ENCODE measurements at places on chromosomes 6 and 20.

DNA sequence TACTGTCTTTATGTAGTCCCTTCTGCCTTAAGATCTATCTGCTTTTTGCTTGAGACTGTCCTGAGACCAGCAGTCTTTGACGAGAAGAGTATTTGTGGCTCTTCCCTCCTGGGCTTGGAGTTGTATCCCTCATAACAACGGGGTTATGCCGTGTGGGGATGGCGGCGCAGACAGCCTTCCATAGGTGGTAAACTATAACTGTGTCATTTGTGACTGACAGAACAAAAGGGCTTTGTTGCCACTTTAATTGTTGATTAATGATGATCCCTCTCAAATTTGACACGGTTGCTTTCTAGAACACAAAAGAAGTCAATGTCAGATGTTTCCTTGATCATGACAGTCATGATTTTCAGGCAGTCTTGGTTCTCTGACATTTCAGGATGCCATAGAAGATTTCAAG, 196.6 kb downstream of the JARID2 start:
- DNase-seq, result no peak

DNA sequence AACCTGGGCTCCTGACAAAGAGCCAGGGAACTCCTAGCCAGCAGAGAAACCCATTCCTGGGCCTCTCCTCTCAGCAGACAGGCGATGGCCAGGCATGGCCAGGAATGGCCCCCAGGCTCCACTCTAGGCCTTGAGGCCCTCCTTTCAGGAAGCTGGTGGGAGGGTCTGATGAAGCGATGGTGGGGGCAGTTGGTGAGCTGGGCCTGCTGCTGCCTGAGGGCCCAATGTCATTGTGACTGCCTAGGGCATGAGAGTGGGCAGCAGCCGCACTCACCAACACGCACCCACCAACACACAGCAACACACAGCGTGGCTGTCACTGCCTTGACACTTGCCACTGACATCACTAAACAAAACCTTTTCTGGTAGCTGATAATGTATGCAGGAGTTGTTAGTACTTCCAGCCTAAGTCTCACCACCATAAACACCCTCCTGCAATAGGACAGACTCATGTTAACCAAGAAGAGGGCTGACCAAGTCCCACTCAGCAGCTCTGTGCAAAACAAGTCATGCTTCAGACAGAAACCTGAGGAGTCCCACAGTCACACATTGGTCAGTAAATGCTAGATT, 69.3 kb downstream of the ABHD12 start:
- DNase-seq, result no peak

DNA sequence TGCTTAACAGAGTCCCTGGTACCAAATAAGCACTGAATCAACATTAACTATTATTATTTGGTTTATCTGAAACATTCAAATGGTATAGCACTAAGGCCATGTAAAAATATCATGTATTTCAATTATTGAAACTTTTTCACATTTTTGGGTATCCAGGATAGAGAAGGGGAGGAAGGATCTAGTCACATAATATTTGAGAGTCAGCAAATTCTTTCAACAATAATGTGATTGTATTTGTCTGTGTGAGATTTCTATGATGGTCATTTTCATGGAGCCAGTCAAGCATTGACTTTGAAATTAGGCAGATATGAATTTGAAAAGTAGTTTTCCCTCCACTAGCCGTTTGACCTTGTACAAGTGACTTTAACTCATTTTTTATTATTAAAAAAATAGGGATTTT, 67.9 kb downstream of the LAMA2 start:
- DNase-seq, result no peak

DNA sequence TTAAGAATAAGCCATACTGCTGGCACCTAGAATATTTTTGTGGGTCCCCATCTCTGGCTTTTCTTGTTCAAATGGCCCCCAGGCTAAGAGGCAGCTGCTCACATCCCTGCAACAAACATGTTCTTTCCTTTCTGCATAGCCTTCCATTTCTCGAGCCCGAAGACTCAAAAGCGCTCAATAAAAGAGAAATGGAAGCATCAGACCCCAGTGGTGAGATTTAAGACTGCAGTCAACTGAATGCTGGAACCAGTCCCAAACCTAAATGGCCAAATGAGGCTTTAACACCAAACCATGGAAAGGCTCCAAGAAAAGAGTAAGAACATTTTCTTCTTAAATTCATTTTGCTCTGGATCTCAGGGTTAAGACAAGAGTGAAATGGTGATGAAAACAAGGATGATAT, 122.1 kb upstream of the TRAF3IP2 start:
- no peak for DNase-seq

- no peak for DNase-seq
Measured at GRCh38 chr20:4161401-4162251, 146.3 kb upstream of the RNF24 start.

DNA sequence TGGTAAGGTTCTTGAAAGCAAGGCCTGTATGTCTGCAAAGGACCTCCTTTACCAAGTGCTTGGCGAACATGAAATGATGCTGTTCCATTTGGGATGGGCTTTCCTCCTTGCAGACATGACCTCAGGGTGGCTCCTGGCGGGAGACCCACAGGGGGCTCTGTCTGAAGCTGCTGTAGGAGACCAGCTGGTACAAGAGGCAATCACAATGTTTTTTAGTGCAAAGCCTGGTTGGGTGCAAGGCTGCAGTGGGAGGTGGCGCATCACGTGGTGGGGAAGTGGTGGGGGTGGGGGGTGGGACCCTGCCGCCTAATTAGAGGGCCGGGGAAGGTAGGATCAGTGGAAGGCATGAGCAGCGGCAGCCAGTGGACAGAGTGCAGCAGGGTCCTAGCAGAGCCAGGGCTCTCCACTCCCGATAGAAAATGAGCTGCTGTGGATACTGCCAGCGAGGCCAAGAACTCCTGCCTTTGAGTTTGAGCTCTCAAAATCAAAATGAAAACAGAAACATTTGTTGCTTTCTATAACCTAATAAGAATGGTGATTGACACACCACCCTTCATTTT, 9.1 kb upstream of the ARMC2 start:
- DNase-seq, result no peak

GRCh38 chr6:22468256-22468965, 101.0 kb upstream of the HDGFL1 start:
- DNase-seq, result no peak

DNA sequence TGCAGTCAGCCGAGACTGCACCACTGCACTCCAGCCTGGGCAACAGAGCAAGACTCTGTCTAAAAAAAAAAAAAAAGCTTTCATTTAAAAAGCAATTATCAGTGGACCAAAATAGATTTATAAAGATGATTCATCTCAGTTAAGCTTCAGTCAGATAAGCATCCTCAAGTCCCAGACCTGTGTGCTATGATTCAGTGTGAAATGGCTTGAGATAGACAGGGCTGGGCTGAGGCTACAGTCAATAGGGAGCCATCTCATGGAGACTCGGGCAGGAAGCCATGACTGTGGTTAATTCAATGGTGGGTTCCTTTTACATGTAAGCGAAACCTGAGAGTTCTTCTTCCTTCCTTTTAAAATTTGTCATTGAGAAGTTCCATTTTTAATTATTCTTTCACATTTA, 276.0 kb downstream of the TFAP2A start:
- no peak for DNase-seq

DNA sequence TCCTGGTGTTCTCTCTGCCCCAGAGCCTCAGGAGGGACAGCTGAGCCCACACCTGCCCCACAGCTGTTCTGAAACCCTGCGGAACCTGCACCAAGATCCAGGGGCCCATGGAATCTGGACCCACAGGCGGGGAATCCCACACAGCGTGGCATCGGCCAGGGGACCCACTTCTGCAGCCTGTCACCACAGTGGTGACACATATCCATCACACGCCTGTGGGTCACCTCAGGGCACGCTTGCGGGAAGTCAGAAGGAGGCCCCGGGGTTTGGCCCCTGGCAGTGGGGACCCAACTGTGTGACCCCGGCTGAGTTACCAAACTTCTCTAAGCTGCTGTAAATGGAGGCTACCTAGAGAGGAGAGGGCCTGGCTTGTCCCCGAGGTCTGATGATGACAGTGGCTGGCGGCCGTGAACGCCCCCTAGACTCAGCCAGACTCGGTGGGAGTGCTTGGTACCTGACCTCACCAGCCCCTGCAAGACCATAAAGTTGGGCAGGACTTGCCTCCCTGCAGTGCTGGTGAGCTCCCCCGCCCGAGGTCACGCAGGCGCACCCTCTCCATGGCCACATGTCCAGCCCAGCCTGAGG, 2.3 kb upstream of the HRH3 start:
- no peak for DNase-seq

- DNase-seq, result no peak
Measured at GRCh38 chr6:27059621-27060425, 187.7 kb upstream of the PRSS16 start.
